ENCODE measurements at places on chromosomes 3 and 15. TPM values are rescaled to one million over a fixed set of nuclear protein-coding genes. Genes with fewer than 3 reads are reported as not detected.

- no peak for DNase-seq
These were observed 329.9 kb downstream of the RBMS3 start for GRCh38 chr3:29610781-29611180.

DNA sequence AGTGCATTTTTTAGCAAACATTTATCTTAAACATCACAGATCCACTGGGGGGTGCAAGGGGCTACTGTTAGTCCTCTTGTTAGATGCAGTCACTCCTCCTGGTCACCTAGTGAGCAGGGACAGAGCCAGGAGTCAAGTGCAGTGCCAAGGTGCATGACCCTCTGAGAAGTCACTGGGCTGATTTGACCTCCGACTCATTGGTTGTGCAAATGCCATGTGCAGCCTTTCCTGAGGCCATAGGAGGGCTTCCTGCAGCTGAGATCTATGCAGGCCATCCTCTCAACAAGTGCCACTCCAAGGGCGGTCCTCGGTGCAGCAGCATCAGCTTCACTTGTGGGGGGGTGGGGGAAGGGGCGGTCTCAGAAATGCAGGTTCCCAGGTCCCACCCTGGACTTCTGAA lies 60.2 kb downstream of the GPD1L start:
- no peak for DNase-seq

Gene SNX22
- polyA plus RNA-seq, result 1.9 TPM

DNA sequence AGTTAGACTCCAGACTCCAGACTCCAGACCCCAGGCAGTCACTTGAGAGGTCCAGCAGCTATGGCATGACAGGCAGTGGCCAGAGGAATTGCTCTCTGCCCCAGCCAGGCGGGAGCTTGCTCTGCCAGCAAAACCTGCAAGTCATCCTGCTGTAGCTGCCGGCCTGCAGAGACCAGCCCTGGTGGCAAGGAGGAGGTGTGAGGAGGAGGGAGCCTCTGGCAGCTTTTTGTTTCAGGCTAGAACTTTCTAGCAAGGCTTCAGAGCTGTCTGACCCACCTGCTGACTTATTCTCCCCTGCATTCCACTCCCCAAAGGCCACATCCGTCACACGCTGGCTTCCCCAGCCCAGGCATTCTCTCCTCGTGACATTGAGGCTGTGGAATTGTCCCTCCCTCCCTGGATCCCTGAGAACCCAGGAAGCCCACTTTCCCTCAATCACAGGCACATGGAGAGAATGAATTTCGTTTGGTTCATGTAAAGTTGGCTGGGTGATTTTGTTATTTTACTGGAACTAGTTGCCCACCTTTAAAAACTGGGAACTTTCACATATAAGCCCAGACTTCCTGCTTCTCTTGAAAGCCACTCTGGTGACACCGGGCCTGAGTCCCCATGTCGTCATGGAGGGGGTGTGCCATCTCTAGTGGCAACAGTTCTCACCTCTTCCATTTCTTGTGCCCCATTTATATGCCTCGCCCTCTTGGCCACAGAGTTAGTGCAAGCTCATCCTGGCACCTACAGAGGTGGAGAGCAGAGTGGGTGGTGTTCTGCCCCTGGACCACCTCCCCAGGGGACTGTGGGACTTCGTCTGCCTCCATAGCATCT lies 82.7 kb downstream of the ABHD5 start:
- DNase-seq, result no peak

Gene STXBP5L
- polyA plus RNA-seq, result 0.33 TPM

DNA sequence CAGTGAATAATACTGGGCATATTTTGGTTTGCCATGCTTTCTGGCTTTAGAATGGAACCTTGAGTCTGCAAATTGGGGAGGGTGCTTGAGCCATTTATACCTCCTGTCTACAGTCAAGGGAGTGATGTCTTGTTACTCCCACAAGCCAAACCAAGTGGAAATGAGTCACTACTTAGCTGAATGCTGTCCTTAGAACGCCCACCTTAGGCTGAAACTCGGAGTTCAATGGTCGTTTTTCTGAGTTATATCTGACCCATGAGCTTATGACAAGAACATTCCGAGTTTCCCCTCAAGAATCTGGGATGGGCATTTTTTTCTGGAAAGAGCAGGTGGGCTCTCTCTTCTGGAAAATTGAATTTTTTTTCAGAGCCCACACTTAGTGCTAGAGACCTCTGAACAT lies 17.4 kb upstream of the CLDN18 start:
- DNase-seq, result no peak

Gene OIP5
- 12.5 TPM for polyA plus RNA-seq

GRCh38 chr3:57974796-57975388 lies 33.3 kb upstream of the FLNB start:
- DNase-seq, result no peak

Gene ANKRD63
- 0.17 TPM for polyA plus RNA-seq

- no peak for DNase-seq
These were observed 116.3 kb downstream of the TMCO5A start for GRCh38 chr15:38050529-38051448.

- DNase-seq, result no peak
These were observed 222.9 kb downstream of the TPRG1 start for GRCh38 chr3:189394599-189395121.

Gene FGD5
- polyA plus RNA-seq, result 20.9 TPM

Gene TMEM40
- 2.2 TPM for polyA plus RNA-seq

Gene GOLGA8K
- 3.6 TPM for polyA plus RNA-seq

DNA sequence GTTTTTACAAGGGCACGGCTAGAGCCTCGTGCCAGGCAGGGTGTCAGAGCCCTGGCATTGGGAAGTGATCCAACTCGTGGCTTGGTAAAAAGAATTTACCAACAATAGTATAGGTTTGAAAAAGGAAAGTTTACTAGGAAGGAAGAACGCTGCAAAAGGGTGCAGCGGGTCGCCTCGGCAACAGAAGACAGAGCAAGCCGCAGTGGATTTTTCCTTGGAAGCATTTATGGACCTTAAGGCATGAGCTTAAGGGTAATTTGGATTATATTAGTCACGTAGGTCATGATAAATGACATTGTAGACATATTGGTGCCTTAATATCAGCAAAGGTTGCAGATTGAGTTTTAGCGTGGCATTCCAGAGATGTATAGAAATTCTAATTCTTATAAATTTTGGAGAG lies 163.4 kb upstream of the PPP2R3A start:
- DNase-seq, result no peak

Gene SPATA12
- 0.22 TPM for polyA plus RNA-seq

- DNase-seq, result no peak
These were observed 80.1 kb downstream of the SETD2 start for GRCh38 chr3:47083786-47084185.

GRCh38 chr15:73573037-73573436 lies 60.2 kb downstream of the NPTN start:
- DNase-seq, result no peak

Gene TRAT1
- polyA plus RNA-seq, result not detected

Gene PYDC2
- not detected for polyA plus RNA-seq
